IMR-90 (cell line): ENCODE measurements at places on chromosomes 7 and 10. TPM values are rescaled to one million over a fixed set of nuclear protein-coding genes. Genes with fewer than 3 reads are reported as not detected.

The MORN4 gene
- total RNA-seq, result 3.2 and 3.3 TPM in 2 replicates

DNA sequence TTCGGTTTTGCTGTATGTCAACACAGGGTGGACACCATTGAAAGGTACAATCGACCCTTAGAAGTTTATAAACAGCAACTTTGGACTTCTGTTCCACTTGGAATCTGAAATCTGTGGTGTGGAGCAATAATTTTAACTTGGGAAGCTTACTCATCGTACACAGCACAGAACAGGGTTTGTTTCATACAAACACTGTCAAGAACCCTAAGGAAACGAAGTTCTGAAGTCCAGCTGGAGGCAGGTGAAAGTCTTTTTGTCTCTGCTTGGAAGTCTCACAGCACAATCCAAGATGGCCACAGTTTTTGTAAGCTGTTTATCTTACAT, 31.5 kb downstream of the NMT2 start:
- peak; percentile 49 for DNase-seq

The SOSTDC1 gene
- under 0.01 TPM in 1 of 2 replicates, not detected in the other for total RNA-seq

DNA sequence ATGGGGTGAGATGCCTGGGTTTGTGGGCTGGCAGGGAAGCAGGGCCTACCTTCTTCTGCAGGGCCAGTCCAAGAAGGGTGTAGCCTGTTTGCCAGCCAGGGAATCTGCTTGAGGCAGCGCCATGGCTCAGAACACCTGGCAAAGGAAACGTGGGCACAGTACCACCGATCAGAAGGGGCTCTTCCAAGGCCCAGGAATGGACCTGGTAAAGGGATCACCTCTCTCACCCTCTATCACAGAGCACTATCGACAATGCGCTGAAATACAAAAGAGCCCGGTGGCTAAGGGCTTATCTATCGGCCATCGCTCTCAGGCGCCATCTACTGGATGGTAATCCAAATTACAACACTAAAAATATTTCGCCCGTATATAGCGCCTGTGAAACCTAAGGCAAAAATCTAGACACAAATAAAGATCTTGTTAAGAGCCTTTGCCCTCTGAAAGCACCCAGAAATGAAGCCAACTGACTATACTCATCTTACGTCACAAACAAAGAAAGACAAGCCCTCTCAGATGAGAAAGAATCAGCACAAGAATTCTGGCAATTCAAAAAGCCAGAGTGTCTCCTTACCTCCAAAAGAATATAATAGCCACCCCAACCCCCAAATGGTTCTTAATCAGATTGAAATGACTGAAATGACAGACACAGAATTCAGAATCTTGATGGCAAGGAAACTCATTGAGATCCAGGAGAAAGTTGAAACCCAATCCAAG, 217.8 kb upstream of the HPS1 start:
- peak; percentile 7 for DNase-seq

GRCh38 chr10:32481606-32482005, 35.7 kb downstream of the CCDC7 start:
- no peak for DNase-seq
